ENCODE measurements at places on chromosomes 7 and 10.

GRCh38 chr7:149278396-149278795, 16.4 kb downstream of the ZNF783 start:
- DNase-seq: no peak
- H3K36me3 ChIP-seq: peaks cover 53% of the 10 kb centered on the region
- no peaks in the 10 kb centered on the region for H3K27me3 ChIP-seq

GRCh38 chr10:95833042-95833610, 74.6 kb upstream of the CC2D2B start:
- no peak overlapping the region for H3K4me3 ChIP-seq
- no peaks in the 10 kb centered on the region for H3K36me3 ChIP-seq
- H3K27ac ChIP-seq: no peak overlapping the region
- no peak for DNase-seq

GRCh38 chr7:108522780-108523179, 3.2 kb downstream of the PNPLA8 start:
- H3K4me1 ChIP-seq: peaks cover 19% of the 10 kb centered on the region
- no peak overlapping the region for H3K27ac ChIP-seq
- DNase-seq: no peak
- H3K36me3 ChIP-seq: no peaks in the 10 kb centered on the region

DNA sequence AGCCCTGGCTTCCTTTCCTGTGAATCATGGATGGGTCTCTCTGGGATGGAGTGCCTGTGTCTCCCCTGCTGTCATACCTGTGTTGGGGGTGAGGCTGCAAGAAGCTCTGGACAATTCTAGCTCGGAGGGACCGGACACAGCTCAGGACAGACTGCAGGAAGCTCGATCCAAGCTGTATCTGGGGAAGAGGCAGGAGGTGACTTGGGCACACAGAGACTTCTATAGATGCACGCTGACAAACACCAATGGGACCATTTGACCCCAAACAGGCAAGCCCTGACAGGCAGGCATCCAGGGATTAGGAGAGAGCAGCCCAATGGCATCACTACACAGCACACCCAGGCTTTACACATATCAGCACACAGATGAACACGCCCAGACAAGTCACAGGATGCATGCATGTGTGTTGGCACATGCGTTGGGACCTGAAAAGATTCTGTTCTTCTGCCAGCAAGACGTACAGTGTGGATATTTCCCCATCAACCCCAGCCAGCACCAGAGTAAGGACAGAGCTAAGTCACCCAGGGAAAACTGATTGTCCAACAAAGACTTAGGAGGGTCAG, 4.5 kb downstream of the LLCFC1 start:
- no peak overlapping the region for H3K4me3 ChIP-seq
- H3K4me1 ChIP-seq: no peaks in the 10 kb centered on the region
- no peak overlapping the region for H3K27ac ChIP-seq

- no peaks in the 10 kb centered on the region for H3K36me3 ChIP-seq
- DNase-seq: no peak
- no peak overlapping the region for H3K4me3 ChIP-seq
- no peak overlapping the region for H3K27ac ChIP-seq
These were observed 290.3 kb upstream of the VWC2 start for GRCh38 chr7:49483142-49483541.

DNA sequence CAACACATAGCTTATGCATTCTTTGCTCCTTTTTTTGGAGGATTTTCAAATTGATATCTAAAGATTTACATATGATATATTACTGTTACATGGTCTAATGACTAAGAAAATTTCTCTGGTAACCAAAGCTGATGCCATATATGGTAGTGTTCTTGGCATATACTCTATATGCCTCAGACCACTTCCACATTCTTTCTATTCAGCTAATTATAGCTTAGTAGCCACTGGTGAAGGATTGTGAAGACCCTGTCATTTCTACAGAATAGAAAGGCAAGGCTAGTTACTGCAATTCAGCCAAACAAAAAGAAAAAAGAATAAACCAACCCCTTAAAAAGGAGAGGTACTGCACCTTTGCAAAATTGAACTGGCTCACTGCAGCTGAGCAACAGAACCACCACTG, 3.7 kb downstream of the PURB start:
- DNase-seq: no peak
- no peak overlapping the region for H3K27ac ChIP-seq
- peaks cover 28% of the 10 kb centered on the region for H3K4me1 ChIP-seq
- no peaks in the 10 kb centered on the region for H3K27me3 ChIP-seq
- no peak overlapping the region for H3K4me3 ChIP-seq
- H3K36me3 ChIP-seq: peaks cover 4% of the 10 kb centered on the region

Data from T-cell (primary cell).